LHCN-M2 (cell line): ENCODE measurements at places on chromosomes 2 and 18.
A peak's percentile ranks its signal among the peaks of the same experiment; 100 is the strongest.

- no peak for DNase-seq
These were observed 99.6 kb upstream of the MGAT5 start for GRCh38 chr2:134154246-134154645.

GRCh38 chr2:237660381-237660900, 33.1 kb downstream of the LRRFIP1 start:
- no peak for DNase-seq

DNA sequence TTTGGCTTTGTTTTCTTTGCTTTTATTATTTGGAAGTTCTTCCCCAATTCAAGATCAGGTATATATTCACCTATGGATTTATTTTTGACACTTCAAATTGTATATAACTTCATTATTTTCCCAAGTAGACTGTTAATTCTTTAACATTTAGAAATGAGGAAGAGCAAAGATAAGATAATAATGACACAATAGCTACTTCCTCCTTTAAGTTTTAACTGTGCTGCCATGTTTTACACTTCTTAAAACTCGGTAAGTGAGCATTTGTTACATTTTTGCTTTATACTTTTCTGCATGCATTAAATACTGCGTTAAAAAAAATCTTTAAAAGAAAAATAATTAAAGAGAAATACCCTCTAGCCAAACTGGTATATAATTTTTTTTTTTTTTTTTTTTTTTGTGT, 32.5 kb downstream of the SLC66A3 start:
- no peak for DNase-seq

DNA sequence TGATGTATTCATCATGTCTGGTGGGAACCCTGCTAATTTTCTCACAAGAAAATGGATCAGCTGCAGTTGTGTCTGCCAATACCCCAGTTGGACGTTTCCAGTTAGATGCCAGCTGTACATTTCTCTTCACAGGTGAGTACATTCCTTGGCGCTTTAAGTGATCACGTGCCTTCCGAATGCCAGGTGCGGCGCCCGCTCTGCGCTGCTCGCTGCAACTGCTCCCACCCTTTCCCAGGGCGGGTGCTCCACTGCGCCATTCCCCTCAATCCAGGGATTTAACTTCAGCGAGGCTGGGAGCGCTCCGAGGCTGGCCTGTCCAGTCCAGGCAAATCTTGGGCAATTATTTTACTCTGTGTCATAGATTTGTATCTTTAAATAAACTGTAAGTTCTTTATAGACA, 225.0 kb upstream of the RAB6C start:
- DNase-seq = no peak

- DNase-seq = no peak
These were observed 105.0 kb downstream of the LRRTM1 start for GRCh38 chr2:80199504-80199903.

GRCh38 chr2:200223205-200223784, 83.2 kb upstream of the SPATS2L start:
- peak; percentile 79 for DNase-seq
